Left ventricle myocardium superior (tissue), 1 donor: ENCODE measurements at places on chromosomes 2 and 18.

- no peak for DNase-seq
Observed at GRCh38 chr2:138175066-138175465, 210.8 kb downstream of the HNMT start.

DNA sequence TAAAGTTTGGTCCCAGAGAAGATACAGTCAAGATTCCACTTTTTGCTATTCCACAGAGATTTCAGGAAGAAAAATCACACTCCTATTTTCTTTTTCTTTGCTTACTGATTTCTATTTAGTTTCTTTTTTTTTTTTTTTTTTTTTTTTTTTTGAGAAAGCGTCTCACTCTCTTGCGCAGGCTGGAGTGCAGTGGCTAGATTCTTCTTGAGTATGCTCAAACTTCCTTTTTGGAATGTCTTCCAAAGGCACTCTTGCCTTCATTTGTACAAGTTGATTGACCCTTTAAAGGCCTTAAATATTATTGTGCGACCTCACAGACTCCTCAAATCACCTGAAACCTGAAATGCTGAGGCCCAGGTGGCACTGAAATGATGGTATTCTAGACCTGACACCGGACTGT is 9.6 kb downstream of the SCN1A start:
- DNase-seq: no peak

DNA sequence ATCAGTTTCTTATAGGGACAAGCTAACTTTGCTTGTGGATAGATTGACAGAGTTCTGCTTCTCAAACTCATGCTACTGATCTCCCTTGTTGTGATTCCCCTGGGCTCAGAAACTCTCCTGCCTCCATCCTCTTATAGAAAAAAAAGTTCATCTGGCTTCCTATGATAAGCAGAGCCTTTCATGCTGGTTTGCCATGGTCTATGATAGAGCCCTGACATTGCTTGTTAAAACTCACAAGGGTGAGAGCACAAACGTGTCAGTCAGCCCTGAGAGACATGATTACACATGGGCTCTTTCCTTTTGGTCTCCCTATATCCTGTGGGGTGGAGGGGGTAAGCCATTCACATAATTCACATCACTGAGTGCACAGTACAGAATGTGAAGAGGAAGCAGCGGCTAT is 121.8 kb downstream of the TDRD15 start:
- no peak for DNase-seq

DNA sequence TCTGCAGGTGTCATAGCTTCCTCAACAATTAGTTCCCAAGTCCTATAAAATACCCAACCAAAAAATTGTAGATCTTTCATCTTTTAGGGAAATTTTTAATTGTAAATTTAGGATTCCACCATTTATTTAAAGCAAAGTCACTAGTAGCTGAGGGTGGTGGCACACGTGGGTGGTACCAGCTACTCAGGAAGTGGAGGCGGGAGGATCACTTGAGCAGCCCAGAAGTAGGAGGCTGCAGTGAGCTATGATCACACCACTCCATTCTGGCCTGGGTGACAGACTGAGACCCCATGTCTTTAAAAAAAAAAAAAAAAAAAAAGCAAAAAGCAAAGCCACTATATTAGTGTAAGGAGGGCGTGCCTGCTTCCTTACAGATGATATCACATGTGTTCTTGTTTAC is 60.3 kb upstream of the GREB1L start:
- no peak for DNase-seq

DNA sequence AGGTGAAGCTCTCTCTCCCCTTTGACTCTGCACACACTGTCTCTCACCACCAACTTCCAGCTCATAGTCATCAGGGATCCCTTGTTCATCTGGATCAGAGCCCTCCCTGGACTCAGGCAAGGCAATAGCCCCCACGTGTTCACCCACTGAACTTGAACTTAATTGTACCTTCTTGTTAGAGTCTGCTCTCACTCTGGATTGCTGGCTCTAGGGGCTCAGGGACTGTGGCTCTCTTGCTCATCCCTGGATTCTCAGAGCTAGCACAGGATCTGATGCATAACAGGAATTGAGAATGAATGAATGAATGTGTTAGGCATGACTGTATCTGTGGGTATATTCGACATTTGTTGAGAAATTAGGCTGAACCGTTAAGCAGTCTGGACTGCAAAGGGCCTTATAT is 16.7 kb upstream of the ASAP2 start:
- DNase-seq: no peak

- no peak for DNase-seq
Observed at GRCh38 chr2:159160954-159161353, 125.5 kb downstream of the WDSUB1 start.

GRCh38 chr18:34203866-34204265 is 20.8 kb downstream of the NOL4 start:
- DNase-seq: no peak

- no peak for DNase-seq
Observed at GRCh38 chr2:30104307-30104706, 42.5 kb upstream of the YPEL5 start.

GRCh38 chr2:7736646-7737305 is 819.6 kb downstream of the RNF144A start:
- no peak for DNase-seq

DNA sequence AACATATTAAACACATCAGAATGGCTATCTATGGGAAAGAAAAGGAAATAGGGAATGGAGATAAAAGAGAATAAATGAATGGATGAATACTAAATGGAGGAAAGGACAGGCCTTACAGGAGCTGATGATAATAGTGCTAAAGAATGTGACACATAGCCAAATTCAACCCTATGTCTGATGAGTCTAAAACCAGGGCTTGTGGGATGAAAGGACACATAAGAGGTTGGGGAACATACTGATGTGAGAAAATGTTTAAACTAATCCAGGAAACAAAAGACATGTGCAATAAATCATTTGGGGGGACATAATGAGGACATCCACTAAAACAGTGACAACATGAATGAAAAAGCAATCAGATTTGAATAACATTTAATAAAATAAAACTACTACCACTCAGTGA is 120.0 kb downstream of the DYM start:
- DNase-seq: no peak

DNA sequence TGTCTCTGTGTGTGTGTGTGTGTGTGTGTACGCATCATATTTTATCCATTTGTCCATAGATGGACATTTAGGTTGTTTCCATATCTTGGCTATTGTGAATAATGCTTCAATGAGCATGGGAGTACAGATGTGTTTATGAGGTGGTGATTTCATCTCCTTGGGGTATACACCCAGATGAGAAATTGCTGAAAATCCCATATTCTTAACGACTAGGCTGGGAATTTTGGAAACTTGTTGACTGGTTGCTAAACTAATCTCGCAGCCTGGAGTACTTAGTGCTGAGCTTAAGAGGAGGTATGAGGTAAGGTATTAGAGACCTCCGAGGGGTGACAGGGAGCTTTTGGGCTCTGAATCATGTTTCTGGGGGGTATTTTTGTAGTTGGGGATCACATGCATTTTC is 66.0 kb upstream of the SPRED2 start:
- no peak for DNase-seq

DNA sequence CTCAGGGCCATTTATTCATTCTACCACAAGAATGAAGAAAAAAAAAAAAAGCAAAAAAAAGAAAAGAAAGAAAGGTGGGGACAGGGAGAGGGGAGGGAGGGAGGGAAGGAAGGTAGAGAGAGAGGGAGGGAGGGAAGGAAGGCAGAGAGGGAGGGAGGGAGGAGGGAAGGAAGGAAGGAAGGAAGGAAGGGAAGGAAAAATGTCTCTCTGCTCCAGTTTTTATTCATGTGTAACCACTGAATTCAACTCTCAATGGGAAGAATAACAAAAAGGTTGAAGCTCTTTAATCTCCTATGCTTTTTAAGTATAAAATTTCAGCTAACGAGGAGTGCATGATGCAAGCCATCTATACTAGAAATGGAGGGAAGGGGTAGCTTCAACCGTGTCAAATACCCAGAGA is 287.3 kb downstream of the MREG start:
- DNase-seq: no peak

DNA sequence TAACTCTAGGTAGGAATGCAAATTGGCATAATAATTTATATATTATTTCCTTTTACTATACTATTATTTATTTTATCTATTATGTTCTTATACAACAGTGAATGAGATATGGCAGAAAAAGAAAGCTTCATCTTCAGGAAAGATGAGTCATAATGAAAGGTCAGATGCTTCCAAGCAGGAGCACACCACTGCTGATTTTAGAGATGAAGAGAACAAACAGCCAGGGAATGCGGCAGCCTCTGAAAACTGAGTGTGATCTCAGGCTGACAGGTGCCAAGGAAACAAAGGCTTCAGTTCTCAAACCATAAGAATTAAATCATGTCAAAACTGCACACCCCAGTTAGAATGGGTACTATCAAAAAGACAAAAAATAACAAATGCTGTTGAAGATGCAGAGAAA is 149.0 kb downstream of the CCDC178 start:
- no peak for DNase-seq

GRCh38 chr2:64086347-64087082 is 57.7 kb downstream of the PELI1 start:
- no peak for DNase-seq

DNA sequence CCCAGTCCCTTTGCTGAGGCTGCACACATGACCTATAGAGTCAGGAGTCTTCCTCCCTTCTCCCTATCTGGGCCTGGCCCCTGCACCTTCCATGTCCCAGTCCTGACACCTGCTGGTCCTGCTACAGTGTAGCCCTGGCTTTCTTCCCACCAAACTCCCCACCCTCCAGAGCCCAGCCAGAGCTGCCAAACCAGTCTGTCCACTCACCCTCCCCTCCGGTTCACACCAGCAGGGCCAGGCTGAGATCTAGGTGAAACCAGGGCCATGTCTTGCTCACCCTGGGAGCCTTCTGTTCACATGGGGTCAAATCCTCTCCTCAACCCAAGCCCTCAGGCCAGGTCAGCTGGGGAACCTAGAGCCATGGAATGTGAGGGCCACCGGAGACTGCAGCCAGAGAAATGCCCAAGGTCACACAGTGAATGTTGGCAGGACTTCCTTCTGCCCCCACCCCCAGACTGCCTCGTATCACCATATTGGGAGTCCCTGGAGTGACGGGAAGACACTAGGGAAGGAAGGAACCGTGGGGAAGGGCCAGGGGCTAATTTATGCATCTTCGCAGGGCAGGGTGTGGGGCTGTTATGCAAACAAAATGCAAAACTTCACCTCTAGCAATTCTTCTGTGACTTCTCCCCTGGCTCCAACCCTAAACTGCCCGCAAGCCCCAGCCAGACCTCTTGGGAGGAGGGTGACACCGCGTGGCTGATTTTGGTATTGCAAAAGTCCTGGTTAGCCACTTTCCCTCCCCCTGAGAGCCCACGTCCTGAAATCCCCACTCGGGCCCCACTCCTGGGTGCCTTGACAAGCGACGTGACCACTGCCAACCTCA is 14.6 kb downstream of the TNS1 start:
- peak; percentile 89 for DNase-seq

- no peak for DNase-seq
Observed at GRCh38 chr2:219533930-219534661, 9.5 kb downstream of the CHPF start.

DNA sequence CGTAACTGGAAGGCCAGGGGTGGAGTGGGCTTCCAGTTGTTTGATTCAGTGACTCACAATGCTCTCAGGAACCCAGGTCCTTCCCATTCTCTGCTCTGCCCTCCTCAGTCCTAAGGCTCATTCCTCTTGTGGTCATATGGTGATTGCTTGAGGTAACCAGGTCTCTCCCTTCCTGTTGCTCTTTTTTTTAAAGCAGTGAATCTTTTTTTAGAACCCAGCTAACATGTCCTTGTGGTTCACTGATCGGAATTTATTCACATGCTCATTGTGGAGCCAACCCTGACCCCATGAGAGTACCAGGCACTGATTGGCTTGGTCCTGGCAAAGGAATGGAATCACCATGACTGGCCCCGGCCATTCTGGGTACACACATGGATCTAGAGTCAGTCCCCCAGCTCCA is 7.4 kb downstream of the THNSL2 start:
- no peak for DNase-seq

- no peak for DNase-seq
Observed at GRCh38 chr2:67839242-67839641, 223.6 kb downstream of the C1D start.

GRCh38 chr2:219175928-219176817 is 552 bp downstream of the CNPPD1 start:
- DNase-seq: peak; percentile 66

DNA sequence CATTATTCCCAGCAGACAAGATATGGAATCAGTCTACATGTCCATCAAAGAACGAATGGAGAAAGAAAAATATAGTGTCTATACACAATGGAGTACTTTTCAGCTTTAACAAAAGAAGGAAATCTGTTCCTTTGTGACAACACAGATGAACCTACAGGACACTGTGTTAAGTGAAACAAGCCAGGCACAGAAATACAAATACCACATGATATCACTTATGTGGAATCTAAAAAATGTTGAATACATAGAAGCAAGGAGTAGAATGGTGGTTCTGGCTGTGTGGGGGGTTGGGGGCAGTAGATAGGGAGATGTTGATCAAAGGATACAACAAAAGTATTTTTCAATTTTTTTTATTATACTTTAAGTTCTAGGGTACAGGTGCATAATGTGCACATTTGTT is 347.7 kb upstream of the MAP2 start:
- DNase-seq: no peak

- DNase-seq: no peak
Observed at GRCh38 chr2:197760293-197760657, 24.8 kb downstream of the BOLL start.

DNA sequence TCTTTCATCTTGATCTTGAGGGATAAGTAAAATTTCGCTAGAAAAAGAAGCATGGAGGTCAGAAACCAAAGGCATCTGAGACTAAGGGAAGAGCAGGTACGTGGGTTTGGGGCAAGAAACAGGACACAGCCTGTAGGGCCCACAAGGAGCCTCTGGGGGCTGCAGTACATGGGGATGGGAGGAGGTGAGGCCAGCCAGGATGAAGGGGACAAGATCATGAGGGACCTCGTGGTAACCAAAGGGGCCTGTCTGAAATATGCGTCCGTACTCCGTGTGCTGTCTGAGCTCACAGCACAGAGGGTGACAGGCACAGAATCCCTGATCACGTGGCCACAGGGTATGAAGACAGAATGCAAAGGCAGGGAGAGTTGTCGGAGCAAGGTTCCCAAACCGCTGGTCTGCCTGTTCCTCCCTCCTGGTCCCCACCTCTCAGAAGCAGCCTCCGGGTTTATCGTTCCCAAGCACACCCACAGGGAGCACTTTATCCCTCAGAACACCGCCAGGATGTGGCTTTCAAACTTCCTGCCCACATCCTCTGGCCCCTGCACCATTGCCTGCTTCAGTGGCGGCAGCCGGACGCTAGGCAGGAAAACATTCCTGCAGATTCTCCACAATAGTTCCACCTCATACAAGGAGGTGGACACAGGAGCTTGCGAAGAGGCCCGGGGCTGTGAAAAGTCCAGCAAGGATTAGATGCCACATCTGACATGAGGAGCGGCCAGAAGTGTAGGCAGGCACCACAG is 12.0 kb downstream of the TMEM163 start:
- DNase-seq: no peak

GRCh38 chr18:3594760-3595368 is 144.9 kb downstream of the TGIF1 start:
- no peak for DNase-seq

GRCh38 chr2:10792001-10792634 is 20.5 kb downstream of the PDIA6 start:
- no peak for DNase-seq
